Activated T-helper 1 cell treated with anti-CD3 and anti-CD28 coated beads, Interleukin-12 subunit alpha, Interleukin-12 subunit beta, Interleukin-2, Interleukin-4 antibody, amounts not matched to agents 30 ng/mL and 10 ng/mL and 1 ng/mL, durations not matched to agents 14 hours and 24 hours and 36 hours (primary cell): ENCODE measurements at places on chromosomes 3 and 15.

DNA sequence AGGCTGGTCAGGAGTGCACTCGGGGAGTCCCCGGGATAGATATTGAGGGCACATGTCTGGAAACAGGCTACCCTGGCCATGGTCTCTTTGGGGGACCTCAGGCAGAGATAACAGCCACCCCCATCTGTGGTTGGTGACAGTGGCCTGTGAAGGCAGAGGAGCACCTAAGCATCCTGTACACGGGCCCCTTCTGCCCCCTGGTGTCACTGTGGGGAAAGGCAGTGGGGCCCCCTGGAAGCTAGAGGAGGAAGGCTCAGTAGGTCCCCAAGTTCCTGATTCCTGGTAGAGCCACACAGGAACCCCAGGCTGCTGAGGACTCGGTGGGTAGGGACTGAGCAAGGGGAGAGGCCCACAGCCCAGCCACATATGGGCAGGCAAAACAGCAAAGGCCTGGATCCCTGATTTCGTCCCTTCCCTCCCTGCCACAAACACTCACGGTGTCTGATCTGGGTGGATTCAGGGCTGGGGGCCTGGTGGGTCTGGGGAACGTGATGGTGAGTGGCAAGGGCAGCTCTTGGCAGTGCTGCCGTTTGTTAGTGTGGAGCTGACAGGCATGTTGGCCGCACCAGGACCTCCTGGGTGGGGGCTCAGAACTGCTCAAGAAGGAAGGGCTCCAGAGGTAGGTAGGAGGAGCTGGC lies 14.1 kb upstream of the CXCR6 start:
- peak; percentile 47 for DNase-seq

DNA sequence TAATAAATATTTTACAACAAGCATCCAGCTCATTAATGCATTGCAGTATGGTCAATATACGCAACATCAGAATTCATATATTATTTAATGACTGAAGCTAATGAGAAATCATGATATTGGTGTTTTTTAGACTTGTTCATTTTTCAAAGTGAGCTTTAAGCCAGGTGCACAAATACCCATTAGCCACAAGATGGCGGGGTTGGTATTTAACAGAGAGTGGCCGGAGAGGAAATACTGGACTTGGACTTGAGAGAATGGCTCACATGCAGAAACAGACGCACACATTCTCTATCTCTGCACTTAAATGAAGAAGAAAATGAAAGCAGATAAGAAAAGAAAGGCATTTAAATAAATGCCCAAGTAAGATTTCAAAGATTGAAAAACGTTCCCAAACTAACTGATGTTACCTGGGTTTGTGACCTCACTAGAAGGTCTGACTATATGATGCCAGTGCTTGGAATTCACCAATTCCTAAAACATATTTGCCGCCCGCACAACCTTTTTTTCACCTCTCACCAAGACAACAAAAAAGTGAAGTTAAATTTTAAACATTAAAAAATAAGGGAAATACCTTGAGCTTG lies 21.2 kb upstream of the CRBN start:
- no peak for DNase-seq

DNA sequence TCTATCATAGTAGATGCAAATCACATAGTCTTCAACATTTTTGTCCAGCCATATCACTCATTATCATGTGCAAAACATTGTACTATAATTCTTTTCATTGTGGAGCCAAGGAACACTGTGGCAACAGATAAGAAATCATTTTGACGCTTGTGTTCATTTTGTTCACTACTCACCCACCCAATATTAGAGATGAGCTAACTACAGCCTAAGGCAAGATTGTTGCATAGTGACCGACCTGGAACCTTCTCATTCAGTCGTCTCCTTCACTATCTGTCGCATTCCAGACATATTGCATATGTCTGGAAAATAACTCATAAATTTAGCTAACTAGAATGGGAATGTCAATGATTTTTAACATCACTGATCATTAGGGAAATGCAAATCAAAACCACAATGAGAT lies 270.3 kb downstream of the CGGBP1 start:
- no peak for DNase-seq

- no peak for DNase-seq
Measured at GRCh38 chr15:58526647-58527192, 94.9 kb downstream of the LIPC start.

GRCh38 chr3:115186351-115187148 lies 39.5 kb upstream of the ZBTB20 start:
- DNase-seq = no peak

DNA sequence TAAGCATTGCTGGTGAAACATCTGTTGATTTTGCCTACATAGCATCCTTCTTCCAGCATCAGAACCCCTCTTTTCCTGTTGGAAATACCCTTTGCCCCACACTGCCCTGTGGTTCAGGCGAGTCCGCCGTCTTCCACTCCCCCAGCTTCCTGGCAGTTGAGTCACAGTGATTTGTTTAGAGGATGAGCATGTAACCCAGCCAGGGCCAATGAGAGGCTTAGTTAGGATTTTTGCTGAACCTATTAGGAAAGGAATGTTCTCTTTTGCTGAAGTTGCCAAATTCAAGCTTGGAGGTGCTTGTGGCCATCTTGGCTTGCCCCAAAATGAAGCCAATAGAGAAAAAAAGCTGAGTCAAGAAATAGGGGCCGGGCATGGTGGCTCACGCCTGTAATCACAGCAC lies 19.0 kb upstream of the MEX3B start:
- no peak for DNase-seq
